A549 treated with GW870086 at 1 μM for 4 hours (cell line): ENCODE measurements at places on chromosomes 4 and X. TPM values are rescaled to one million over a fixed set of nuclear protein-coding genes. Genes with fewer than 3 reads are reported as not detected.

The PPAT gene
- total RNA-seq, result 13.0 to 19.3 TPM (median 16.3 TPM) in 5 replicates

The BEND4 gene
- total RNA-seq, result 0.01 TPM in 1 of 5 replicates, not detected in the others

The OTOP1 gene
- total RNA-seq, result not detected in 5 replicates

The ARR3 gene
- not detected in 5 replicates for total RNA-seq

The CLIC2 gene
- total RNA-seq, result 0.06 to 0.24 TPM (median 0.11 TPM) in 3 of 5 replicates, not detected in the others

The PABPC4L gene
- 0.03 to 0.10 TPM (median 0.06 TPM) in 4 of 5 replicates, not detected in the other for total RNA-seq

The GCNA gene
- 1.5 to 1.9 TPM (median 1.7 TPM) in 5 replicates for total RNA-seq

The NUP62CL gene
- total RNA-seq, result 14.5 to 18.5 TPM (median 15.8 TPM) in 5 replicates

The FAM9C gene
- total RNA-seq, result 0.13 TPM in 1 of 5 replicates, not detected in the others

The MRPL1 gene
- total RNA-seq, result 19.8 to 25.6 TPM (median 23.4 TPM) in 5 replicates
